ENCODE measurements at places on chromosomes 7 and 10.

DNA sequence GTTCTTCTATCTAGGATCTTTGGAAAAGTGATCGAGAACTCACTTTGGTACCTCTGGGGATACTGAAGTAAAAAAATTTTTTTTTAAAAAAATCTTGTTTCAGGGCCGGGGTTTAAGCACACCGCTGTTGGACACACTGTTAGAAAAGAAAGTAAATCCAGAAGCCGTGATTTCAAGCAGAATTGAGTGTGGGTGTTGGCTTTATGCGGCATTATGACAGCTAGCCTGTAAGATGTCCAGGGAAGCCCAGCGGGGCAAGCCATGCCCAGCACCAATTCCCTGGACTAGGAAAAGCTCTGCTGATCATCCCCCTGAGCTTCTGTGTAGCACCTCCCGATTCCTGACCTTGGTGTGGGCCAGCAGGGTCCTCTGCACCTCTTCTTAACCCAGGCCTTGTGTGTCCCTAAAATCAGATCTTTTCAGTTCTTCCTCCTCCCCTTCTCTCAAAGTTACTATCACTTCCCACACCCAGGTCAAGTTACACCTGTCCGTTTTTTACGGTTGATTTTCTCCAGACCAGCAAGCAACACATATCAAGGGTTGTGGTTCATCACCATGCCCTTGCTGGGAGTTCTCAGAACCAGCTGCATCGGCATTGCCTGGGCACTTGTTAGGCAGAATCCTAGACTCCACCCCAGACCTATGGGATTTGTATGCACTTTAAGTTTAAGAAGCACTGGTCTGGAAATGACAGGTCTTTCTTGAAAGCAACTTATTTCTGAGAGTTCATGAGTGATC, 205.3 kb downstream of the TAX1BP1 start:
- DNase-seq = no peak

- DNase-seq = peak; percentile 24
Observed at GRCh38 chr10:89206402-89207180, 526 bp downstream of the CH25H start.

- DNase-seq = no peak
Observed at GRCh38 chr10:37865957-37866803, 8.8 kb upstream of the ZNF248 start.

- no peak for DNase-seq
Observed at GRCh38 chr7:139897422-139898090, 68.5 kb downstream of the TBXAS1 start.

- no peak for DNase-seq
Observed at GRCh38 chr7:112286250-112287086, 80.0 kb downstream of the ZNF277 start.

DNA sequence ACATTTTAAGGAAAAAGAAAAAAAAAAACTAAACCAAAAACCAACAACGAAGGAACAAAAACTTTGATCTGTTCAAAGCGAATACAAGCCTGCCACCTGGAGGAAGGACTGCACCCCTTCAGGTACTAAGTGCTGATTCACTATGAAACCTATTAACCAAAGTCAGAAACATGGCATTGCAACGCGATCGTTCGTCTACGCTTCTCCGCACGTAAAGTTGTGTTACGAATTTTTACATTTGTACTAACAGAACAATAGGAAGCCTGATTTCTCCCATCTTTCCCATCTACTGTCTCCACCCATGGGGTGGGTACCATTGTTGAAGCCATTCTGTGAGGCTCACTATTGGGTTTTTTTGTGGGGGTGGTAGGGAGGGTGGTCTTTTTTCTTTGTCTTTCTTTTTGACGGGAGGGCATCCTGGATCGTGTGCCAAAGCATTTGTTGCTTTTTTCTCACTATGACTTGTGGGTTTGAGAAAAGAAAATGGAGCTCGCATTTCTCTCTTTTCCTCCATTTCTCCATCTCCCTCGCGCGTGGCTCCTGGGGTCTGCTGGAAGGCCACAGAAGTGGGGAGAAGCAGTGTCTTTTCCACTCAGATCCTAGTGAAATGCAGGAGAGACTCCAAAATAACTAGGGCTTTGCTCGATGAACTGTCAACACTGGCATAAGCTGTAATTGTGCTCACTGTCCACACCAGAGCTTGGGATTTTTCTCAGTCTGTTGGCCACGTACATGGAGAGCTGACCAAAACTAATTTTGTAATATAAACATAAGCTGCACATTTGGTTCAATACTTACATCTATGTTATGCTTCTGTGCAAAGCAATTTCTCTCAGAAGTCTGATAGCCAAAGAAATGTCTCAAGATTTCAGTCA, 100.9 kb upstream of the YAE1 start:
- DNase-seq = peak; percentile 39

- no peak for DNase-seq
Observed at GRCh38 chr7:78018641-78019446, 220.3 kb downstream of the PHTF2 start.

DNA sequence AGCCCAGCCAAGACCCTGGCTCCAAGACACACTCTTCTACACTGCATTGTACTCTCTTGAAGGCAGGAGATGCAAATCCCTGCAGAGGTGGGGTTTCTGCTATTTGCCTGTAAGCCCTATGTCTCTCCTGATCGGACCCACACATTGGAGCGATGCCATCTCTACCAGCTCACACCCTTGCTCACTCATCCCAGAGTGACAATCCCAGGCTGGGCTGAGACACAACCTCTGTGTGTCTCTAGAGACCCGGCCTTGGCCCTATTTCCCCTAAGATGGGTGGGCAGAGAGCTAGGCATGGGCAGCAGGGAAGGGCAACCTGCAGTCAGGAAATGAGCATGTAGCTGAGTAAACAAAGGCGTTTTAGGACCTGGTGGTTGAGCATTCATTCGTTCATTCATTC, 25.6 kb downstream of the CCDC3 start:
- no peak for DNase-seq

DNA sequence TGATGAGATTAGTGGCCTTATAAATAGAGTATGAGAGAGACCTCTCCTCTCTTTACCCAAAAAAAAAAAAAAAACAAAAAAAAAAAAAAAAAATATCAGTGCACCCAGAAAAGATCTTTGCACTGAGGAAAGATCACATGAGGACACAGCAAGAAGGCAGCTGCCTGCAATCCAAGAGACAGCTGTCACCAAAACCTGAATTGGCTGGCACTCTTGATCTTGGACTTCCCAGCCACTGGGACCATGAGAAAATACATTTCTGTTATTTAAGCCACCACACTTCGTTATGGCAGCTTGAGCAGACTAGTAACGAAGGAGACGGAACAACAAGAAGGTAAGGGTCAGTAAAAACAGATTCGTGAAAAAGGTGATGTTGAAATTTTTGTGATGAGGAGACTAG, 47.0 kb downstream of the TMEM106B start:
- DNase-seq = no peak

GRCh38 chr10:73590881-73591799, at the start of gene USP54:
TSS of gene USP54 (minus strand) at chr10:73591342. CDS start at chr10:73575658, 15,684 bp downstream.
- no peak for DNase-seq

DNA sequence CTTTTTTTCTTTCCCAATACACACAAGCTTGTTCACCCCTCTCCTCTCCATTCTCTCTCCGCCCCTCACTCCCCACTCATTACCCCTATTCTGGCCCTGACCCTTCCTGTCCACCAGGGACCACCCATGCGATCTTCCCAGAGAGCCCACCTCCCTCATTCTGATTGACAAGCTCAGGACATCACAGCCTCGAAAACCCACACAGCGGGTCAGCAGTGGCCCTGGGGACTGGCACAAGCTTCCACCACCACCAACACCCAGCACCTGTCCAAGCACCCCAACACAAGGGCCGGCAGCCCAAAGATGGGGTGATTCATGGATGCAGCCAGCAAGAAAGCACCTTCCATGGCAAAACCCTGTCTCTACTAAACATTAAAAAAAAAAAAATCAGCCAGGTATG, 50.0 kb upstream of the USP6NL start:
- DNase-seq = no peak

DNA sequence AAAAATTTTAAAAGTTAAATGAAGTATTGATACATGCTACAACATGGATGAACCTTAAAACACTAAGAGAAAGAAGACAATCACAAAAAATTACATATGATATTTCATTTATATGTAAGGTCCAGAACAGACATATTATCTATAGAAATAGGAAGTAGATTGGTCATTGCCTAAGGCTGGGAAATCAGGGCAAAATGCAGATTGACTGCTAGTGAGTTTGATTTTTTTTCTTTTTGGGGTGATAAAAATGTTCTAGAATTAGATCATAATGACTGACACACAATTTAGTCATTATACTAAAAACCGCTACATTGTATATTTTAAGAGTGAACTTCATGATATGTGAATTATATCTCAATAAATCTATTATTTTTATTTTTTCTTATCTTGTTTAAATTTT, 88.3 kb downstream of the CPEB3 start:
- no peak for DNase-seq

DNA sequence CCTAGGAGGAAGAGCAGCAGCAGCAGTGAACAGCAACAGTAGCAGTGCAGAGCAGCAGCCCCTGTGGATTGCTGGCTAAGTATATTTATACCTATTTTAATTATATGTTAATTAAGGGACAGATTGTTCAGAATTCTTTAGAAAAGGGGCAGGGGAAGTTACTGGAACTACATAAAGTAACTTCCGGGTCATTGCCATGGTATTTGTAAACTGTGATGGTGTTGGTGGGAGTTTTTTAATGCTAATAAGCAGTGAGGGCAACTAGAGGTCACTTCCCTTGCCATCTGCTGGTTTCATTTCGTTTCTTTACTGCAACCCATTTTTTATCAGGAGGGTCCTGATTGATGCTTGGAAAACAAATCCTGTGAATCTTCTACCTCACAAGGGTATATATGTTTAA, 229.8 kb upstream of the PODXL start:
- no peak for DNase-seq

- no peak for DNase-seq
Observed at GRCh38 chr7:116797612-116798011, 64.8 kb upstream of the CAPZA2 start.

GRCh38 chr10:44379907-44380306, 5.0 kb downstream of the CXCL12 start:
- DNase-seq = no peak

GRCh38 chr7:139382439-139382838, 22.7 kb downstream of the LUC7L2 start:
- DNase-seq = no peak

DNA sequence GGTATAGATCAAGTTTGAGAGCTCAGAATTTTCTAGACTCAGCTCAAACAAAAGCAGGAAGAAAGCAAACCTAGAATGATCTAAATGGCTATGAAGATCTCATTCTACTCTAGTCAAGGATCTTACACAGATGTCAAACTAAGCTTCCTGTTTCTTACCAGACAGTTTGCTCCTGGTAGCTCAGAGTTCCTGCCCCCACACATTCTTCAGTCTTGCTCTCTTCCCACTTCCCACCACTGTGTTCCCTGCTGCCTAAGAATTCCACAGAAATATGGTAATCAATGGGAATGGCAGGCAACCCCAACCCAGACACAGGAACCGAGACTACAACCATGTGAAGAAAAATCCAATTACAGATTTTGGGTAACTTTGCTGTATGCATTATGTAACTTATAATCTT, 133.4 kb upstream of the PTN start:
- DNase-seq = no peak

GRCh38 chr7:94450044-94450697, 55.5 kb downstream of the COL1A2 start:
- DNase-seq = no peak

DNA sequence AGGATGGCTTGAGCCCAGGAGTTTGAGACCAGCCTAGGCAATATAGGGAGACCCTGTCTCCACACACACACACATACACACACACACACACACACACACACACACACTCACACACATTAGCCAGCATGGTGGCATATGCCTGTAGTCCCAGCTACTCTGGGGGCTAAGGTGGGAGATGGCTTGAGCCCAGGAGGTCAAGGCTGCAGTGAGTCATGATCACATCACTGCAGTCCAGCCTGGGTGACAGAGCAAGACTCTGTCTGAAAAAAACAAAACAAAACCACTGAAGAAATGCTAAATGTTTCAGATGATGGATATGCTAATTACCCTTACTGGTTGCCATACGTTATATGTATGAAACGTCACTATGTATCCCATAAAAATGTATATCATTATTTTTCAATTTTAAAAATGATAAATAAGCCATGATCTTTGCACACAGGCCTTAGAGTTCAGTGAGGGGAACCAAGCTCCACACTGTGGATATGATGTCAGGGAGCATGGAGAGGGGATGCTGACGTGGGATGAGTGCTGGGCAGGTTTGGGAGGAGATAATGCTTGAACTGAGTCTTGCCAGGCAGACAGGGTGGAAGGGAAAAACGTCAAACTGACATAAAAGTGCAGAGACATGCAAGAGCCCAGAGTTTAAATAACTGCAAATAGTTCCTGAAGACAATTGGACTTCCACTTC, 45.9 kb upstream of the ARHGAP12 start:
- no peak for DNase-seq

GRCh38 chr7:105389088-105389650, 448 bp upstream of the SRPK2 start:
- peak; percentile 14 for DNase-seq

GRCh38 chr10:126842356-126842755, 62.9 kb upstream of the DOCK1 start:
- DNase-seq = no peak

DNA sequence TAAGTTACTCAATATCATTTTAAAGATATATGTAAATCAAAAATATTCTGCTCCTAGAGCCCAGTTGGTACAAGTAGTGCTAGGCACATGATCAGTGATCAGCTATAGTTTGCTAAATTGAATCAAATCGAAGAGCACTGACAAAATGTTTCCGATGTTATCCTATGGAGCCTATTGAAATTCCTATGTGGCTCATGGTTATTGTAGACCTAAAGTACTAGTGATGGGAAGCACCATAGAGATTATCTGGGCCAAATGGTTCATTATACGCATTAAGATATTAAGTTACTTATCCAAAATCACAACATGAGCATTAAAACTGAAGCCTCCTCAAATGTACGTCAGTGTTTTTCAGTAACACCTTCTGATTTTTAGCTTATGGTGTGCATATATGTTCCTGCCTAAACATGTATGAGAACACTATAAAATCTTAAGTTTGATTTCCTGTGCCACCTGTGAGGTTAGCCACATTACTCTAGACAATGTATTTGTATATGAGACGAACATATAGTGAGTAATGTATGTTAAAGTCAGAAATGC, 103.2 kb downstream of the IQUB start:
- no peak for DNase-seq

DNA sequence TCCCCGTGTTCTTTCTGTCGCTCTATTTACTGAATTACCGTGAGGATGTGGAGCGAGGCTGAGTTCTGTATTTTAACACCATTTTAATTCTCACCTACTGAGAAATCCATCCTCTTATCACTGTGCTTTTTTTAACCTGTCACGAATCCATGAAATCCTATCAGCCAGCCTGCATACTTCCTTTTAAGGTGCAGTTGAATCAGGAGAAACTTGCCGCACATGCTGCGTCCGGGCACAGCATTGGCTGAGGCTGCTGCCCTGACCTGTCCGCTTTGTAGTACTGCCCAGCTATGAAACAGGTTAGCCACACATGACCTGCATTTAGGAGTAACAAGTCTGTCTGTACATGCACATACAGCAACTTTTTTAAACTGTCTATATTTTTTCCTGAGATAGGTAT, 82.5 kb downstream of the EGFR start:
- DNase-seq = no peak
